Stimulated activated CD4-positive, alpha-beta T cell treated with anti-CD3 and anti-CD28 coated beads, Interleukin-15, amount 100 ng/mL, for 1 hour (primary cell): ENCODE measurements at places on chromosomes 6 and 20.

DNA sequence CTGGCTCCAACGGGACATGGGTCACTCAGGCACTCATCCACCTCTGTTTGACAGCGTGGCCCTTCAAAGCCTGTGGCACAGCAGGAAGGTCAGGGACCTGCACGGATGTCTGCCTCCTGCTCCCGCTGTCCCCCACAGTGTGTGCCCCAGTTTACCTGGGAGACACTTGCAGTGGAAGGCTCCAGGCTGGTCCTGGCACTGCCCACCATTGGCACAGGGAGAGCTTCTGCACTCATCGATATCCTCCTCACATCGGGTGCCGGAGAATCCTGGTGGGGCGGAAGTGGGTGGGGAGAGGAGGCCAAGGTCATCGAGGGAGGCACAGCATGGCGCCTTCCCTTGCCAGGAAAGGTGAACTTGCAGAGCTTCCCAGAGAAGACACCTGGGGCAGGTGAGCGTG, 6.9 kb downstream of the NOTCH4 start:
- DNase-seq, result no peak

DNA sequence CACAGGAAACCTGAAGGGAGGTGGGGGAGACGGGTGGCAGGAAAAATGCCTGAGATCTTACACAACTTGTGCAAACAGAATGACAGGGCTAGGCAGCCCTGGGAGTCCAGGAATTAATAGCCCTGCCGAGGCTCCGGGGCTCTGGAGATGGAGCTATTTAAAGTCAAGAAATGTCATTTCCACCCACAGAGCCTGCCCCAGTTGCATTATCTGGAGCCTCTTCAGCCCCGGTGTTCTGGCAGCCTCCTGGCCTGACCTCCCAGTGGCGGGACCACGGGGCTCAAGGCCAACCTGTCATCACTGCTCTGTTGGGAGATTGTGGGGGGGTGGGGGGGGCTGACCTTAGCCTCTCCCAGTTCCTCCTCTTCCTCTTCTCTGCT, 28.5 kb upstream of the SCUBE3 start:
- no peak for DNase-seq

DNA sequence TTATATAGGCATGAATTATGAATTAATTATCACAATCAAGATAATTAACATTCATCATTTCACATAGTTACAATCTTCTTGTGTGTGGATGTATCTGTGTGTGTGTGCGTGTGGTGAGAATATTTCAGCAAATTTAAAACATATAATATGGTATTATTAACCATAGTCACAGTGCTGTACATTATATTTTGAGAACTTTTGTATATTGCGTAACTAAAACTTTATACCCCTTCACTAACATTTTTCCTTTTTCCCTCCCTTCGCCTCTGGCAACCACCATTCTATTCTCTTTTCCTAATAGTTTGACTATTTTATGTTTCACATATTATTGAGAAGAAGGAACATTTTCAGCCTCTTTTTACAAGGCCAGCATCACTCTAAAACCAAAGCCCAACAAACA, 176.8 kb downstream of the HTR1B start:
- DNase-seq, result no peak

GRCh38 chr20:37441023-37441422, 80.0 kb upstream of the NNAT start:
- DNase-seq, result no peak

DNA sequence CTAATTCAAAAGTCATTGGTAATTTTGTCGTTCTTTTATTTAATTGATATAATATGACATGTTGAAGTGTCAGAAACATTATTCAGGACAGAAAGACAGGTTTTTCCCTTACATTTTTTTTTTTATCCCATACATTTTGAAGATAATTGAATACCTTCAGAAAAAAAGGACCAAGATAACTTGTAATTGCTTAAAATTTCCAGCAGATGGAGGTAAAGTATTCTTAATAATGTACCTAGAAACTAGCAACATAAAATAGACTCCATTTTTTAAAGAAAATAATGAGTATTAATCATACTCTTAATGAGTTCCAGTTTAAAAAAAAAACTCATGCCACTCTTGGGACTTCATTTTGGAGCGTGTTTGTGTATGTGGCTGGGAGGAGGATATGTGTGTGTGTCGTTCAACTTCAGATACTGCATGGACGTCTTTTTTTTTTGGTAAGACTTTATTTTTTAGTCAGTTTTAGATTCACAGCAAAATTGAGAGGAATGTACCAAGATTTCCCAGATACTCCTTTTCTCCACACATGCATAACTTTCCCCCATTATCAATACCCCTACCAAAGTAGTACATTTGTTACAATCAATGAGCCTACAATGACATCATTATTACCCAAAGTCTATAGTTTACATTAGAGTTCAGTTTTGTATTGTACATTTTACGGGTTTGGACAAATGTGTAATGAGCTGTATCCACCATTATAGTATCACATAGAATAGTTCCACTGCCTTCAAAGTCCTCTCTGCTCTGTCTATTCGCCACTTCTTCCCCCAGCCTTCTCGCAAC, 79.4 kb downstream of the ROS1 start:
- DNase-seq, result no peak

DNA sequence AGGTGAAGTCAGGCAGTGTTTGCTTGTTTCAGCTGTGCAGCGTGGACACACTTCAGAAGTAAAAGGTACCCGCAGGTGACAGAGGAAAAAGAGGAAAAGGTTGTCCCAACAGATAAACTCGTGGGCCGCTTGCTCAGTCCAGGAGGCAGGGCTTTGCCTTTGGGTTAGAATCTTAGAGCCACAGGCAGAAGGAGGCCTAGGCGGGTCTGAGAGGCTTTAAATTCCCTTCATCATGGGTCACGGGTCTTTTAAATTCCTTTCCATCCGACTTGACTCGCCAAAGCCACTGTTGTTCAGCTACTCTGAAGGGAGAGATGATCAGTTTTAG, 48.2 kb downstream of the AGPAT4 start:
- no peak for DNase-seq

DNA sequence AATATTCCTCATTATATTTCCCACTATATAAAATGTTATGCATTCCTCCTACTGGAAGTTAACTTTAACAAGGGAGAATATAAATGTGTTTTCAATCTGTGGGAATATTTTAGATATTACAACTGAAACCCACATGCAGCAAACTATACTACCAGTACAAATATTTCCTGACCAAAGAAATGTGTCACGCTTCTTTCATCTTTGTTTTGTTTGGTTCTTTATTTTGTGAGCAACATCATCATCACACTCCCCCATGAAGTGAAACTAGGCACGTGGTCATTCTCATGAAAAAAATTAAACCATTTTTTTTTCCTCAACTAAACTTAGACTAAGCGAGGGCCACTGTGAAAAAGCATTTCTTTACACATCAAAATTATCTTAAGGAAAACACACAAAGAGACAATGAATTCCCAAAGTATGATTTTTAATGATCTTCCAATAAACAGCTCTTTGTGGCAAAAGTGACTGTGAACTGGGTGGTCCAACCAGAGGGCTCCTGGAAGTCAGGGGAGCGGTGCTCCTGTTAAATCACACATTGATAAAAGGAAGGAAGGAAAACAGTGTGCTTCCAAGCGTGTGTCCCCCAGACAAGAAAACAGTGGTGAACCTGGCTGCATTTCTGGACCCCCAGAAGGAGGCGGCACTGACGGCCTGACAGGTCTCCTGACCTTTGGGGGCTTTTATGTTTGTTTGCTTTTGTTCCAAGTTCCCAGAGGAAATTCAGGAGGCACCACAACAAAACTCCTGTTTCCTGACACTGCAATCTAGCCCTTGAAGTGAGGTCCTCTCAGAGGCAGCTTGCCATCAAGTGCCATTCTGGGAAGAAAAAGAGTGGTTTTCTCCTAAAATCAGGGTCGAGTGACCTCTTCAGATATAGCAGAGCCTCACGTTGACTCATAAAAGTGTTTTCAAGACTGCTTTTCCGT, 166.8 kb upstream of the FOXQ1 start:
- DNase-seq, result no peak

DNA sequence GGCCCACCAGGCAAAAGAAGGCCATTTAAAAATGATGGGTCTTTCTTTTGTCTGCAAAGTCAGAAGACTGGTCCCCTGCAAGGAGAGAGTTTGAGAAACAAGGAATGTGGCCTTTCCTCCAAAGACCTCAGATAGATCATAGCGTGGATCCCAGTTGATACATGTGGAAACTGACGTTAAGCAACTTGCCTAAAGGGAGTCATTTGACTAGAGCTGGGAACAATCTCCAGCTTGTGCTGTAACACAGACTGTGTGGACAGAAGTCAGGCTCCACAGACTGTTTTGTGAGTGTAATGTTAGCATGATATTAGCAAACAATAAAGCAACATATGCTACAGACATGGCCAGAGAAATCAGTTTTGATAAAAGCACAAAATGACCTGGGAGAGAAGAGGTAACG, 140.4 kb upstream of the CITED2 start:
- no peak for DNase-seq

DNA sequence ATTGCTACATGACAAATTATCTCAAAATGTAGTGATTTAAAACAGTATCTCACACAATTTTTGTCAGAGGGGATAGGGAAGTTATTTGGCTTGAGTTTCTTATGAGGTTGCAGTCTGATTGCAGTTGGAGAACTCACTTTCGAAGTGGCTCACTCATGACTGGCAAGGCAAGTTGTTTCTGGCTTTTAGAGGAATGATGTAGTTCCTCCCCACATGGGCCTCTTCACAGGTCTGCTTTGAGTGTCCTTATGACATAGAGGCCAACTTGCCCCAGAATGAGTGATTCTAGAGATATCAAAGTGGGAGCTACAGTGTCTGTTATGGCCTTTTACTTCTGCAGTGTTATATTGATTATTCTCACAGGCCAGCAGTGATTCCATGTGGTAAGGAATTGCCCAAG, 6.1 kb downstream of the DOP1A start:
- DNase-seq, result no peak

DNA sequence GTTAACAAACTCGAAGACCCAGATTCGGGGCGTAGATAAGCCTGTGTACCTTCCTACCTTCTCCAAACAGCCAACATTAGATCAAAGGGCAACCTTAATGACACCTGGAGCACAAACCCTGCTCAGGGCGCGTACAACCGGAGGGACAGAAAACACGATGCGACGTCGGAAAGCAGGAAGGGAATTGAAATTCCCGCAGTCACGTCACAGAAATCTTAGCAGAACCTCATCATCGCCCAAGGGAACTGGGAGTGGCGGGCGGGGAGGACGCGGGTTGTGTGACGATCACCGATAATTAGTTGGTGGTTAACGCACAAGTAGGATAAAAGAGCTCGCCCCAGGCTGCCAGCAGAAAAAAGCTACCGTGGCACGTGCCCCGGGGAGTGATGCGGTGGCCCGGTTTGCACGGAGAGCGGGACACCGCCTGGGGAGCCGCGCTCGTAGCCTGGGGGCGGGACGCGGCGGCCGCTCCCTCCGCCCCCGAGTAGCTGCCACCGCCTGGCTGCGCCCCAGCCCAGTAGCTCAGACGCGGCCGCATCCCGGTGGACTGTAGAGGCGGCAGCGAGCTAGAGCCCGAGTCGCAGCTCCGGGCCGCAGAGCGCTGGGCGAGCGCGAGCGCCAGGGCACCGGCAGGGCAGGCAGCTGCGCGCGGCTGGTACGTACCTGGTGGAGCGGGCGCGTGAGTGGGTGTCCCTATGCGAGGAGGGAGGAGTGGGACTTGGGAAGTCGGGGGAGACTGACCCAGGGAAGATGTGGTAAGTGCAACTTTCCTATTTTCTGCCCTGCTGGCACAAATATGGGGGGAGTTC, at the start of gene PKIB:
TSS of gene PKIB (plus strand) at position 525 of the 809 bp plus-strand sequence. CDS start 107,390 bp downstream, outside the sequence.
- peak; percentile 11 for DNase-seq
